ENCODE measurements at places on chromosomes 6 and 20.

DNA sequence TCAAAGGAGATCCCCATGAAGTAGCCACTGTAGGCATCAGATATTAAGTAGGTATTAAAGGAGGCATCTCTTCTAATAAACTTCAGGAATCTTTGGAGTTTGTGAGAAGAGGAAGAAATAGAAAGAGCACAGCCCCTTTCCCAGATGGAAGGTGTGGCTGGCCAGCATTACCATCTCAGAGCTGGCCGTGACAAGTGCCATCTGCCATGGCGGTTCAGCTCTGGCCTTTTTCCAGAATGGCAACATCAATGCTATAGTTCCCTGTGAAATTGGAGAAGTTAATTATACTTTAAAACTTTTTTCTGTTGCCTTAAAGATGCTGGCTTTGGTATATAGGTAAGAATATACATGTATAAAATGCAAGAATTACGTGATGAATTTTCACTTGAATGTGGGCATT is 51.9 kb upstream of the MCUR1 start:
- DNase-seq = no peak

GRCh38 chr6:42263165-42263728 is 45.6 kb upstream of the MRPS10 start:
- DNase-seq = no peak

GRCh38 chr20:62288535-62289105 is 14.2 kb upstream of the ADRM1 start:
- no peak for DNase-seq

DNA sequence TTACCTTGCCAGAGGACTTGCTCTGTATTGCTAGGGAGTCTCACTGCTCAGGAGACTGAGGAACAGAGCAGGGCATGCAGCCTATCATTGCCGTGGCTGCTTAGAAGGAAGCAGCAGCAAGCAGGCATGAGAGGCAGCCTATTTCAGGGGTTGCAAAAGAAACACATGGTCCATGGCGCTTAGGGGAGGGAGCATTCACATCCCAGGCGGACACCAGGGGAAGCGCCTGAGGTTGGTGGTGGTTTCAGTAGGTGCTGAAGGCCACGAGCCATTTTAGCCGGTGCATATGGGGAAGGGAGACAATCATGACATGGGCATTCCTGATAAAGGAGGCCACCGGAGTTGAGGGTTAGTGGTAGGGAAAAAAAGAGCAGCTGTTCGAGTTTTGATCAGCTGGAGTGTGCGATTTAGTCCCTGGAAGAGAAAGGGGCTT is 20.9 kb downstream of the FARS2 start:
- no peak for DNase-seq

GRCh38 chr6:28817808-28818145 is 106.0 kb downstream of the TRIM27 start:
- DNase-seq = no peak

- no peak for DNase-seq
Observed at GRCh38 chr6:165807249-165807960, 144.4 kb upstream of the PDE10A start.

- DNase-seq = no peak
Observed at GRCh38 chr6:27811451-27811772, 100.8 kb downstream of the OR2B2 start.

DNA sequence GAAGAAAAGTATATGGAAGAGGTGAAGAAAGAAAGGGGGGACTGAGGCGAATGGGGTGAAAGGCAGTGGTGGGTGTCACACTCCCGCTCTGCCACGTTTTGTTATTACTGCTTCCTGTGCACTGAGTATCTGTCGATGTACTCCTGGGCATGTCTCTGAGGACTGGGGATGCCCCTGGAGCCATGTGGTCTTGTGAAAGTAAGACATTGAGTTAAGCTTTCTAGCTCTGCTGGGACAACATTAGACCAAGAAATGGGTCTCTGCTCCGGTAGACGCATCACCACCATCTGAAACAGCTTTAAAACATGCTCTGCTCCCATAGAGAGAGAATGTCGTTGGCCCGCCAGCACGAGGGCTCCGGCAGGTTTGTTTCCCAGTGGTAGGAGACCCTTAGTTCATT is 40.0 kb downstream of the IRF4 start:
- DNase-seq = no peak

- DNase-seq = peak; percentile 88
Observed at GRCh38 chr6:139708337-139709199, 334.1 kb upstream of the CITED2 start.

DNA sequence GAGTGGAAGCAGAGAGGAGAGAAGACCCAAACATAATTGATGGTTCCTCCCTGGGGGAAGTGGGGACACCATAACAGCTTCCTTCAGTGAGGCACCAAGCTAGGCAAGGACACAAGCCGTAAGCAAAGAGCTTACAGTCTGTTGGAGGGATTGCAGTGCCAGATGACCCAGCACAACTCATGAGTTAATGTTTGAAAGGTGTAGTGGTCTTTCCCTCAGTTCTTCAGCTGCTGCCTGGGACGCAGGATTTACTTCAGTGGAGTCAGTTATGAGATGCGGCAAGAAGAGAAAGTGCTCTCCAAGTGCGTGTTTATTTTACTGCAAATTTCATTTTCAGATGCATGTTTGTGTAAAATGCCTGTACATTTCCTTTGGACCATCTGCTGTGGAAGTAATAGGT is 38.7 kb upstream of the SLC17A4 start:
- DNase-seq = no peak

- no peak for DNase-seq
Observed at GRCh38 chr6:83875843-83876242, 16.4 kb downstream of the CYB5R4 start.

DNA sequence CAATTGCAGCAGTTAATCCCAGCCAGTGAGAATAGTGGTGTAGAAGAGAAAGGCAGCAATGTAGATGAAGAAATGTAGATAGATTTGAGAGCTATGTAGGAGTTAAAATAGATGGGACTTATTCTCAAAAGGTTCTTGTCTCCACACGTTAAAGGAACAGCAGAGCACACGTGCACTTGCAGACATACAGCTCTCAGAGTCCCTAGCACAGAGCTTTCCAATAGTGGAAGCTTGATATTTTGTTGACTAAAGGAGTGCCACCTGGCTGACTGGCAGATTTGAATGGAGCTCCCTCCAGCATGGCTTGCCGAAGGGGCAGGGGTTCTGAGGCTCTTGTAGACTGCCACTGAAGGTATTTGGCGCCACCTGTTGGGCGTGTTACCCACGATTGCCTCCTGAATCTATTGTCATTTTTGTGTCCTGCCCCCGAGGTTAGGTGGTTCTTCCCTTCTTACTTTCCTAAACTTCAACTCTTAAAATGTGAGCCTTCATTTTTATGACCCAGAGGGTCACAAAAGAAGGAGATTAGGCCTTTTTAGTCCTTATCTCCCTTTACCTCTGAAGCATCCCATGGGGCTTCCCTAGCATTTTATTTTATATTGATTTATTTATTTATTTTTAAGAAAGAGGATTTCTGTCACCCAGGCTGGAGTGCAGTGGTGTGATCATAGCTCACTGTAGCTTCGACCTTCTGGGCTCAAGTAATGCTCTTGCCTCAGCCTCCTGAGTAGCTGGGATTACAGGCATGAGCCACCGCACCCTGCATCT is 16.4 kb downstream of the BRD2 start:
- DNase-seq = peak; percentile 94

DNA sequence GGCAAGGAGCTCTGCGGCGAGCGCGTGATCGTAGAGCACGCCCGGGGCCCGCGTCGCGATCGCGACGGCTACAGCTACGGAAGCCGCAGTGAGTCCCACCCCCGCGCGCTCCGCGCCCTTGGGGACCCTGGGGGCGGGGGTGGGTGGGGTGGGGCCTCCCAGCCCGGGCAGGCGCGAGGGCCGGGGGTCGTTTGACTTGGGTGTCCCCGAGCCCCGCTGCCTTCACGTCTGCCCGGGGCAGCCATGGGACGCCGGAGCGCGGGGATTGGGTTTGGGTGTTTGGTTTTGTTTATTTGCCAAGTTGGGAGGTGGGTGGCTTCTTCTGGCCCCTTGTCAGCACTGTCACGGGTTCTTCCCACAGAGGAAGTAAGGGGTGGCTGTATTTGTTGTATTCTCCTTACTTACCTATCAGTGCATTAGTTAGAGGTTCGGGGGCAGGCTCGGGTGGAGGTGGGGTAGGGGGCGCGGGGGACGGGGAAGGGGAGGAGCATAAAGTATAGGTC is 777 bp downstream of the SRSF6 start:
- peak; percentile 50 for DNase-seq

DNA sequence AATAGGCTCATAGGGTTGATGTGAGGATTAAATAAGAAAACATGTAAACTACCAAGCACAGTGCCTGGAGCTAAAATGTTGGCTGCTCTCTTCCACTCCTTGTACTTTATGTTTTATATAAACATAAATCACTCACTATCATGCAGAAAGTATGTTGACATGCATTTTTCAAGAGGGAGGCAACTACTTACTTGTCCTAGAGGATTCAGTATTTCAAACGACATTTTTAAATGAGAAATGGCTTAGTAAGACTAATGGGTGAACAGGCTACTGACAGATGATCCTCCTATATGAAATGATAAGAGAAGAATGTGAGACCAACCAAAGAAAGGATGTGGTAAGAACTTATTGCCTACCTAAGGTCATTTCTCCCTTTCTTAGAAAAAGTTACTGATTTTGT is 21.0 kb downstream of the LATS1 start:
- peak; percentile 83 for DNase-seq

DNA sequence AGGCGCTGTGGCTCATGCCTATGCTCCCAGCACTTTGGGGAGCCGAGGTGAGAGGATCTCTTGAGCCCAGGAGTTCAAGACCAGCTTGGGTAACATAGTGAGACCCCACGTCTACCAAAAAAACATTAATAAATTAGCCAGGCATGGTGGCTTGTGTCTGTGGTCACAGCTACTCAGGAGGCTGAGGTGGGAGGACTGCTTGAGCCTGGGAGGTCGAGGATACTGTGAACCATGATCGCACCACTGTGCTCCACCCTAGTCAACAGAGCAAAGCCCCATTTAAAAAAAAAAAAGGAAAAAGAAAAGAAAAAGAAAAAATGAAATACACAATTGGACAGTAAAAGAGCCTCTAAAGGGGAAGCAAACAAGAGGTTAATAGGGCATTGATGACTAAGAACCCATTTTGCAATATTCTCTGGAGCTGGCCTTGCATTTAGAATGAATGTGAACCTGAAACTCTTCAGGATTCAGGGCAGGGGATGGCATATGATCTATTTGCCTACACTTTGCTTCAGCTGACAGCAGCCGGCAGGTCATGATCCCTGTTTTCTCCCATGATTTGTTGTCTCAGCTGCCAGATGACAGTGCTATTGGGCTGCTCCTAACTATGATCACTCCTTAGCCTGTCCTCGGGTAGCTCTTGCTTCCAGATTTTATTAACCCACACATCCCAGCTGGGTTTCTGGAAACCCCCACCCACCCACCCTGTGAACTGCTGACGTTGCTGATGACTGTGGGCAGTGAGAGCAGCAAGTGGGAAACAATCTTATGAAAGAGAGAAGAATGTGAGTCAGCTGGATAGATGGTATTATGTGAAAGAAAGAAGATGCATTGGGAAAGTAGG is 83.8 kb upstream of the ELOVL5 start:
- peak; percentile 85 for DNase-seq
